Muscle of arm (tissue), 14 donors: ENCODE measurements at places on chromosomes 11 and 22. TPM values are rescaled to one million over a fixed set of nuclear protein-coding genes. Genes with fewer than 3 reads are reported as not detected.

The CATSPERZ gene
- not detected for polyA plus RNA-seq

The KCNQ1OT1 gene
- 2.1 TPM for polyA plus RNA-seq

The PHOX2A gene
- polyA plus RNA-seq = not detected

The NUP98 gene
- 44.8 TPM for polyA plus RNA-seq

The TMEM191B gene
- not detected for polyA plus RNA-seq

The DLG2 gene
- polyA plus RNA-seq = 14.0 TPM

The NRIP3 gene
- polyA plus RNA-seq = 1.4 TPM

The CRYAB gene
- polyA plus RNA-seq = 688 TPM

The MYEOV gene
- polyA plus RNA-seq = 0.47 TPM

The HEPN1 gene
- polyA plus RNA-seq = not detected

GRCh38 chr22:39431821-39432251, 25.0 kb upstream of the MGAT3 start:
- no peak for DNase-seq

GRCh38 chr22:23256171-23256932, 76.0 kb downstream of the BCR start:
- DNase-seq = no peak

GRCh38 chr11:119078675-119079420, 5.8 kb upstream of the HMBS start:
- DNase-seq = no peak

GRCh38 chr22:24247564-24248344, 2.9 kb upstream of the GGT5 start:
- peak; percentile 80 for DNase-seq

DNA sequence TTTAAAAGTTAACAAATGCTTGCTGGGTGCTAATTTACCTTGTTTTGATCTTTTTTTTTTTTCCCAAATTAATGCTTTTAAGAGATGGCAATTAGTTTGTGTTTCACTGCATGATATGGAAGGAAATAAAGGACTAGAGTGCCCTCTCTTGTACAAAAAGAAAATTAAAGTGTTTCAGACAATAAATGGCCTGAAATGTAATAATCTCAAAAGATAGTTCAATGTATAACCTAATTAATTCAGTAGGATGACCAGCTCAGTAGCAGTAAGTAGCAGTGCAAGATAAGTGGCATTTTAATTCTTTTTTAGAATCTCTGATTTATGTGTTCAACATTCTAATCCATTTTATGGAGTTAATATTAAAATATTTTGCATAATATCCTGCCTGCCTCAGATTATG, 39.9 kb upstream of the MYO18B start:
- no peak for DNase-seq

DNA sequence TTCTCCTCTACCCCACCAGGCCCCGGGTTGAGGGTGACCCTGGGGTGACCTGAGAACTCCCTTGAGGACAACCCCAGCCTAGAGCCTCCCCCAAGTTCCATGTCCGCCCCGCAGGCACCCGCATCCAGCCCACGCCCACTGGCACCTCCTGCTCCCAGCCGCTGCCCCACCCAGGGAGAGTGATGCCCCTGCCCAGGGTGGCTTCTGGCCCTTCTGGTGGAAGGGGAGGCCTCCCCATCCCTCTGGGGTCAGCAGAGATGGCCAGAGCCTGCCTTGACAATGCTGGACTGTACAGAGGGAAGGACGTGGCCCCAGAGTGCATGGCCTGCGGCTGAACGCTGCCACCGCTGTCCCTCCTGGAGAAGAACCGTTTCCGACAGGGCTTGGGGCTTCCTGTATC, 1.1 kb upstream of the TH start:
- DNase-seq = no peak

GRCh38 chr11:130830566-130830965, 85.7 kb downstream of the SNX19 start:
- no peak for DNase-seq

DNA sequence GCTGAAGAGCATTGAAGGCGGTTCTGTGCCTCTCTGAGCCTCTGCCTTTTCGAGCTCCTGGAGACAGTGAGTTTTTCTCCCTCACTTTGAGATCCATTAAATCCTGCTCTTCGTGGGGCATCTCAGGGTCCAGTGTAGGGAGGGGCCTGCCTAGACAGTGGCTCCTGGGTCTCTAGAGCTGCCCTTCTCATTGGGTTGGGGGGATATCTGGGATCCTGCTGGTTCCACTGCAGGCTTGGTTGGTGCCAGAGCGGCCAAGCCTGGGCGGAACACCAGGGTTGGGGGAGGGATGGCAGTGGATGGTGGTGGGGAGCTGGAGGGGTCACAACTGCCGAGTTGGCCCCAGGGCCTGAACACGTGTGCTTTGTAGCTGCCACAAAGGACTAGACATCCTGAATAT, 52.2 kb upstream of the CARS1 start:
- no peak for DNase-seq

GRCh38 chr11:121523581-121524232, 70.9 kb upstream of the SORL1-AS1 start:
- no peak for DNase-seq

GRCh38 chr11:45162916-45163879, 16.8 kb downstream of the PRDM11 start:
- no peak for DNase-seq

DNA sequence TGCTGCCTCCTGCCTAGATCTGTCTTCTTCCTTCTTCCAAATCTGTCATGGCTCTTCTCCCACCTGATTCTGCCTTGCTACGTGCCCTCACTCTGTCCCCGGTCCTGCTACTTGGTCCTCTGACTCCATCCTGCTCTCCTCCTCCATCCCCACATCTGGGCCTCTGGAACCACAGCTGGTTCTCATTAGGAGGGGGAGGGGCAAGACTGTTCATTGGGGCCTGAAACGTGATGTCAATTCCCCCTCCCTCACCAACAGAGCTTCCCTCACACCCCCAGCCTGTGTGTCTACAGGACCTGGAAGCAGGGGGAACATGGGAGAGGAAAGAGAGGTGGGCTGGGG, 9.1 kb downstream of the DCHS1 start:
- DNase-seq = peak; percentile 94

DNA sequence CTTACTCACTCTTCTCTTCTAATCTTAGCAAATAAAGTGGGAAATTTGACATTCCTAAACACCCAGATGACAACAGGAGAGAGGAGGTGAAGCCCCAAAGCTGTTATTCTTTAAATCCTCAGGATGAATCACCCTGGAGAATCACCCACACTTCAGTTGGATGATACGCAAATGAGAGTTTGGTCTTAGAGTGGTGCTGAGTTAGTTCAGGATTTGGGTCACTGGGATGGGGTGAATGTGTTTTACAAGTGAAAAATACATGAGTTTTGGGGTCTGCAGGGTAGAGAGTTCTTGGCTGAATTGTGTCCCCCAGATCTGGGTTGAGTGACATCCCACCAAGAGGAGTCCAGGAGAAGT, 117.2 kb downstream of the GGTLC2 start:
- DNase-seq = no peak

DNA sequence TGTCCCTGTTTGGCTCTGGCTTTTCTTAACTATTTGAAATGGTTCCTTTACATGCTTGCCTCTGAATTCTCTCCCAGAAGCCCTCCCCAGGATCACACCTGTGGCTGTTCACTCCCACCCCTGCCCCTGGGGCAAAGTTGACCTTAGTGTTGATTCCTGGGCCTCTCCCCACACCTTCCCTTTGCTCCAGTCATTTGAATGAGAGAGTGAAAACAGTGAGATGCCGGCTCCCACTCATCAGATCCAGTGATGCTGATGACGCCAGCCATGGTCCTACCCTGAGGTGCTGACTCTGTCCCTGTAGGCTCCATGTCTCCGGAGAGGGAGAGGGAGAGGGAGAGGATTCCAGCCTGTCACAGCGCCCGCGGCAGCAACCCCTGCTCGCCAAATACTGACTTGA, 40.7 kb downstream of the LRP5 start:
- no peak for DNase-seq

DNA sequence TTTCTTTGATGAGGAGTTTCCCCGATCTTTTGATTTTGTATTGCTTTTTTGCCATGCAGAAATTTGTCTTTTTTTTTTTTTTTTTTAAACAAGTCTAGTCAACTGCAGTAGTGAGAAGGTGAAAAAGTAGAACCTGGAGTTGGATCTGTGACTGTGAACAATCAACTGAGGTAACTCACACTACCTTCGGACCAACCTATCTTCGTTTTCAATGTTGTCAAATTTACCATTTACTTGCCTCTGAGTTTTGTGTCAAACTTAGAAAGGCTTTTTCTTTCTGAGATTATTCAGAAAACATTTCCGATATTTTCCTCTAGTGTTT, 20.5 kb downstream of the KLHL22 start:
- DNase-seq = no peak

- DNase-seq = peak; percentile 38
Observed at GRCh38 chr11:131688048-131688693, 317.8 kb downstream of the NTM start.

GRCh38 chr22:44179196-44179988, 1.3 kb upstream of the PARVG start:
- DNase-seq = no peak

GRCh38 chr11:47656260-47656885, 14.0 kb upstream of the MTCH2 start:
- no peak for DNase-seq

DNA sequence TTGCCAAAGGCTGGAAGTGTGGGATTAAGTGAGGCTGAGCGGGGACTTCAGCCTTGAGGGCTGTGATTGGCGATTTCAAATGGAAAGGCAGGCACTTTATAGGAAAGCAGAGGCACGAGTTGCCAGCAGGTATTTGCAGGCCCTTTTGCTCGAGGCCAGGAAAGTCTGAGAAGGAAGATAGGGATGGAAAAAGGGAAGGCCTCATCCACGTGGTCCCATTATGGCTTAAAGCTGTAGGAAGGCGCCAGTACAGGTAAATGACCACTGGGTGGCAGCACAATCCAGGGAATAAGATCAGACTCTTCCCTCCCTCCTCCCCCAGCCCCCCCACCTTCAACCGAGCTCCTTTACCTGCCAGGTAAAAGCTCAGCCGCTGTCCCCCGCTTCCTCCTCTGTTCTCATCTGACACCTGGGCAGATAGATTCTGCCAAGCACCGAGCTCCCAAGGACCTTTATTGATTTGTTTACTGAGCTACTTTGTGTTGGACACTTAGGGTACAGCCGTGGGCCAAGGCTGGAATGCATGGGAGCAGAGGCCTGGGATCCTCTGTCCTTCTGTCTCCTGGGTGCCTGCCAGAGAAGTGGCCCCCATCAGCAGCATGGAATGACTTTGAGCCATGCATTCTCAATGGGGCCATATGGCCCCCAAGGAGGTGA, 7.5 kb downstream of the P2RX3 start:
- DNase-seq = no peak

- DNase-seq = no peak
Observed at GRCh38 chr22:50674606-50675552, 2.3 kb downstream of the SHANK3 start.

GRCh38 chr11:118610773-118611432, 3.5 kb downstream of the PHLDB1 start:
- peak; percentile 80 for DNase-seq

GRCh38 chr22:20625270-20625669, 117.9 kb downstream of the MED15 start:
- DNase-seq = no peak

DNA sequence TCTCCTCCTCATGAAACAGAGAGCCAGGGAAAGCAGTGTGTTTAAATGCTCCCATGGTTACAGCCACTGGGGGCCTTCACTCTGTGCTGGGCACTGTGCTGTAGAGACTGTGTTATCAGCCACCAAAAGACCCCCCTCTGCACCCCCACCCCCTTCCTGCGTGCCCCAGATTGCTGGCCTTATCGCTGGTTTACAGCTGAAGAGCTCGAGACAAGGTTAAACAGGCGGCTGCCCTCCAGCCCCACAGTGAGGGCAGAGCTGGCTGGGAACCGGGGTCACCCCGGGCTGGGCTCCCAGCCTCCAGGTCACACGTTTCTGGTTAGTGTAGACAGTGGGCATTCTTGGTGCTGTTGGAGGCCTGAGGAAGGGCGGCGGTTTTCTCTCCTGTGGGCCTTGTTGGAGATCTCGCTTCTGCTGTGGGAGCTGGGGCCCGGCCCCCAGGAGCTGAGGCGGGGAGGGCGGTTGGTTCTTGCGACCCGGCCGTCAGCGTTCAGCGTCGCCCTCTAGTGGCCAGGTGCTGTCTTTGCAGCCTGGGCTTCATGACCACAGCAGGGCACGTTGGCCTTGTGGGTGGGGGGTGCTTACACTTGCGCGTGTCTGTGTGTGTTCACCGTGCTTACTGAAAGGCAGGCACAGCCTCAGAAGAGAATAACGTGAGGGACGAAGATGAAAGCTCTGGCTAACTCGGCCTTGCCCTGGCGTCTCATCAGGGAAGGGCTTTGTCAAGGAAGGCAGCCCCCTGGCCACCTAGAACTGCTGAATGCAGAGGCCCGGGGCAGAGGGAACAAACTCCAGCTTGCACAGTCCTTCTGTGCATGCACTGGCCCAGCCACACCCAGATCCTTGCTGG, 40.8 kb downstream of the TBC1D22A start:
- no peak for DNase-seq

GRCh38 chr22:35997438-35997837, 31.2 kb downstream of the RBFOX2 start:
- DNase-seq = no peak

- no peak for DNase-seq
Observed at GRCh38 chr11:93033093-93033492, 63.6 kb downstream of the MTNR1B start.

GRCh38 chr22:25364281-25364680, 144.8 kb downstream of the CRYBB2 start:
- no peak for DNase-seq

- DNase-seq = no peak
Observed at GRCh38 chr11:85806876-85807275, 4.1 kb downstream of the SYTL2 start.
